Activated CD4-positive, alpha-beta T cell treated with anti-CD3 and anti-CD28 coated beads for 1 hour (primary cell): ENCODE measurements at places on chromosomes 5 and 9.

GRCh38 chr5:140106805-140107311, 7.1 kb upstream of the PURA start:
- DNase-seq: no peak

DNA sequence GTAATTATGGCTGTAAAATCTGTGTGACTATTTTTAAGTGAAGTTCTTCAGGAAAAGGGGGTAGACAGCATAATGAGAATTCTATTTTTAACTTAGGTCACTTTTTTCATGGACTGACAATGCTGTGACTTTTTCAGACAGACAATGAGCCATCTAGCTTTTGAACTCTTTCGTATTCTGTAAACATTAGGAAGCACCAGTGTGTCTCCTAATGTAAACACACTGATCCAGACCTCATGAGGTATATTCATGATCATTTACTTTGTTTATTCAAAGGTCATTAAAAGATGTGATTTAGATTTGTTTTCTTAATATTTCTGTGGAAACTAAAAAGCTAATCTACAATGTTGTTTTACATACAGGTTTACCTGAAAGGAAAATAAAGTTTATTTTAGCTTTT, 352.6 kb downstream of the ADGRV1 start:
- no peak for DNase-seq

- DNase-seq: no peak
These were observed 23.1 kb downstream of the ANP32B start for GRCh38 chr9:98006127-98006796.

DNA sequence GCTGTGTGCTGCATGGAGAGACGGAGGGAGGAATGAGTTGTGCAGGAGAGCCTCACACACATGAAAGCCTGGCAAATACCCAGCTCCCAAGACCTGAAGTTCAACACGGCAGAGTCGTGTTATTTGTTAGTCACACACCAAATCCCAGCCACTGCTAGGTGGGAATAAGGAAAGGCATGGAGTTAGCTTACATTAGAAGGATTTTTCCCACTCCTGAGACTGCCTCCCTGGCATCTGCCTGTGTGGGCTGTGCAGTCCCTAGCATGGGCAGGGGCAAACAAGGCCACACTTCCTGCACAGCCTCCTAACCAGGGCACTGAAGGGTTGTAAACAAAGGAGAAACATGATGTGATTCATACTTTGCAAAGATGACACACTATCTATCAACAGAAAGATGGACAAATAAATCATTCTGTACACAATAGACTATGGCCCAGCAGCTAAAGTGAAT, 306.8 kb downstream of the SPOCK1 start:
- DNase-seq: no peak

- DNase-seq: no peak
These were observed 43.1 kb upstream of the SLC2A8 start for GRCh38 chr9:127353882-127354281.

- no peak for DNase-seq
These were observed 595.2 kb upstream of the ARRDC3 start for GRCh38 chr5:91978221-91978882.

- DNase-seq: peak; percentile 37
These were observed 296.8 kb downstream of the PARP8 start for GRCh38 chr5:50962934-50963872.

GRCh38 chr5:159906943-159907342, 9.3 kb upstream of the ADRA1B start:
- DNase-seq: no peak

DNA sequence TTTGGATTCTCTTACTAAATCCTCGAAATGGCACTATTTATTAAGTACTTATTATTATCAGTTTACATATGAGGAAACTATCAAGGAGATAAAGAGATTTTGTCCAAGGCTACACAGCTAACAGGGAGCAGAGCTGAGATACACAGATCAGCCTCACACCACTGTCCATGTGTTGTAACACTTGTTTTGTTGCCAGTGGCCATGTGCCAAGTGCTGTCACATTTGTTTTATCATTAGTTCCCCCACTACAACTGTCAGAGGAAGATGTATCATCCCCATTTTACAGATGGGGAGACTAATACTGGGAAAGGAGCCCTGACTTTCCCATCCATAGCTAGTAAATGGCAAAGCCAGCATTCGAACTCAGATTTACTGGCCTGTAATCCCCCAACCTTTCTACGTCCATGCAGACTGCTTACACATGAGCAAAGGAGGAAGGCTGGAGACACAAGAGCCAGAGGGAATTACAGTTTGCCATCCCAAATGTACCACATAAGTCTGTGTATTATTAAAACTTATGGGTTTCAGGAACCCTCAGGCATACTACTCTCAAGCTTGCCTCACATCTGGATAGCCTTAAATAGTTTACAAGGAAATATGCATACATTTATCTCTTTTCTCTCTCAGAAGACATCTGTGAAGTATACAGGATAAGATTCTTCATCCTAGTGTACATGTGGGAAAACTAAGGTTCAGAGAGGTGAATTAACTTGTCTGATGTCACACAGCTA, 25.1 kb downstream of the PAPPA start:
- DNase-seq: no peak

DNA sequence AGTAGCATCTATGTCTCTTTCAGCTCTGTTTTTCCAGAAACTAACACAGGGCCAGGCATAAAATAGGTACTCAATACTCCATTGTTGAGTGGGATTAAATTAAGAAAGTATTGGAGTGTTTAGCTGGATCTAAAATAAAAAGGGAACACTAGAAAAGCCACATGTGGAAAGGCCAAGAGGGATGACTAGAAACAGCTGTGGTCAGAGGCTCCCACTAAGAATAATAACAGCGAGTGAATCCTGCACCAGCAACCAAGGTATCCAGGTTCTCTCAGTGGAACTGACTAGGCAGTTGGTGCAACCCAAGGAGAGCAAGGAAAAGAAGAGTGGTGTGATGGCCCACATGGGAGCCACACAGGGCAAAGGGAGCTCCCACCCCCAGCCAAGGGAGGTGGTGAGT, 31.5 kb upstream of the RGMB start:
- no peak for DNase-seq

DNA sequence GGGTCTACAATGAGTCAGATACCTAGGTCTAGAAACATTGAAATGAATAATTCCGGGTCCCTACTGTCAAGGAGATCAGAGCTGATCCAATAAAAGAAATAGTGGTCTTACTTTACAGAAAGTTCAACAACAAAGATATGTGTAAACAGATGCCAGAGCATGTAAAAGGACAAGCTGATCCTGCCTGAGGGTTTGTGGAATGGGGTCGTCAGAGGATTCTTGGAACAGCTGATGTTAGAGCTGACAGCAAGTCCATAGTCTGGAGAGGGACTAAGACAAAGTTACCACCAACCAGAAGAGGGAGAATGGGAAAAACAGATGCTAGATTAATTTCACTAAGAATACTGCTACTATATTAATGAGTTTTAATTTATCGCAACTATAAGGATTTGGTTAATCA, 71.5 kb downstream of the FREM1 start:
- no peak for DNase-seq

- no peak for DNase-seq
These were observed 30.3 kb upstream of the PUM3 start for GRCh38 chr9:2874001-2874750.

- DNase-seq: no peak
These were observed 143.4 kb downstream of the GDNF start for GRCh38 chr5:37696190-37697021.

DNA sequence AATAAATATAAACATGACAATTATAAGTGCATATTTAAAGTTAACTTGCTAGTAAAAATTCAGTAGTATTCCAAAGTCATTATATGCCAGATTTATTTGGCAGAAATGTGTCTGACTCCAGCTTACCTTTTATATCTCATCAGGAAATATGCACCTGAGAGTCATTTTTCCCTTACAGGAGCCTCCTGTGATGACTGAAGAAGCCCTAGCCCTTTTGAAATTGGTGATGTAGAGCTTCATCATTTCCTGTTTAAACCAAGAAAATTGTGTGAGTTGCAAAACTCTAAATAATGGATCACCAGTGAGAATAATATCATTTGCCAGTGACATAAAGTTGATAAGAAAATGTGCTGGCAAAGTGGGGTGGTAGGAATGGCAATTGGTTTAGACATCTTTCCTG, 42.1 kb upstream of the CTNND2 start:
- DNase-seq: no peak

GRCh38 chr5:170484847-170485615, 18.8 kb upstream of the KCNIP1 start:
- DNase-seq: no peak

- DNase-seq: no peak
These were observed 208.9 kb downstream of the HSPA4 start for GRCh38 chr5:133260715-133261114.

DNA sequence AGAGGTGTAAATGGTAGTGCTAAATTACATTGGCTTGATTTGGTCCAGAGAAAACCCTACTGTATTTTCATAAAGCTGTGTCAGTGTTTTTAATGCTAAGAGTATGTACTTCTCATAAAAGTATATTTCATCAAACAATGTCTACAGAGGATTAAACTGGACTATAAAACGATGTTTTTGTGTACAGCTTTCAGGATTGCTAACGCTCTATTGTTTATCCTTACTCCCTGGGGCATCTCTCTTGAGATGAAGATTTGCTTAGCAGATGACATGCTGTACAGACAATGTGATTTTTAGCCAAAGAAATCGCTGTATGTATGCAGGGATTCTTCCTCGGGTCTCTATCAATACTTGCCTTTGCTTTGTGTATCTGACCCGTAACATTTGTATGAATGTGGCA, 216.0 kb downstream of the FBXL7 start:
- DNase-seq: no peak

DNA sequence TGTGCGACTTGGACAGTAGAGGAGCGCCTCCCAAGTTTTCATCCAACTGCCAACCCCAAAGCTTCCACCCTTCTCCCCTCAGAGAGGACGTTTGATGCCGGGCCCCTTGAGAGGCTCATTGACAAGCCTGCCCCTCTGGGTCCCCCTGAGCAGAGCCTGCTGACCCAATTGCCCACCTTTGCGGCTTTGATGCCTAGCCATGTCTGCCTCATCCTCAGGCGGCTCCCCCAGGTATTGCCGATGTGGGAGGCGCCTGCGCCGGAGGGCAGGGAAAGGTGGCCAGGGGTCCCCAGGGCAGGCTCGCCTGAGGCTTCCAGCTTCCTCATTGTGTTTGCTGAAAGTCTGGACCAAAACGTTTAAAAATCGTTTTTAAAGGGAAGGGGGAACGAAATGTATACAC, 1.4 kb downstream of the ODF2 start:
- no peak for DNase-seq

- DNase-seq: no peak
These were observed 13.8 kb upstream of the CCDC69 start for GRCh38 chr5:151237685-151238084.

DNA sequence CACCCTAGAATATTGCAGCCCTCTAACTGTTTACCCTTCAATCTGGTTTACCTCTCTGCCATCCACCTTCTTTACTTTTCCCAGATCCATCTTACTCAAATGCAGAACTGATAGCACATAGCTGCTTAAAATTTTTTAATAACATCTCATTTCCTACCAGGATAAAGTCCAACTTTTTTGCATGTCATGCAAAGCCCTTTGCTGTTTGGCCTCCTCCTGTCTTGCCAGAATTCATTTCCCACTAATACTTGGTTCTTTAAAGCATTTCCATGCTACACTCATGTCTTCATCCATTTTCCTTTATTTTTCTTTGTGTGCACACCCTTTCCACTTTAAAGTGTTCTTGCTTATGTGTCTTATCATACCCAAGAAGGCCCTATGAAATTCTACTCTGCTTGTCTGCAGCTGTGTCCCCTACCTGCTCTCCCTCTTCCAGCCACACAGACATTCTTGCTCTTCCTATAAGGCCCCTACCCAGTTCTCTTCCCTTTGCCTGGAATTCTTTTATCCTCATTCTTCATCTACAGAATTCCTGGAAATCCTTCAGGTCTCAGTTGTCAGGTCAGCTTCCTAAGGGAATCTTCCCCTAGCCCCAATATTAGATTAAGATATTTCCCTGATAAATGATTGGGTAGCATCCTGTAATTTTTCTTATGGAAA, 50.3 kb downstream of the TLE4 start:
- no peak for DNase-seq

- no peak for DNase-seq
These were observed 41.6 kb upstream of the SARDH start for GRCh38 chr9:133779516-133780403.

GRCh38 chr5:90056911-90057705, 352.4 kb downstream of the CETN3 start:
- DNase-seq: no peak

DNA sequence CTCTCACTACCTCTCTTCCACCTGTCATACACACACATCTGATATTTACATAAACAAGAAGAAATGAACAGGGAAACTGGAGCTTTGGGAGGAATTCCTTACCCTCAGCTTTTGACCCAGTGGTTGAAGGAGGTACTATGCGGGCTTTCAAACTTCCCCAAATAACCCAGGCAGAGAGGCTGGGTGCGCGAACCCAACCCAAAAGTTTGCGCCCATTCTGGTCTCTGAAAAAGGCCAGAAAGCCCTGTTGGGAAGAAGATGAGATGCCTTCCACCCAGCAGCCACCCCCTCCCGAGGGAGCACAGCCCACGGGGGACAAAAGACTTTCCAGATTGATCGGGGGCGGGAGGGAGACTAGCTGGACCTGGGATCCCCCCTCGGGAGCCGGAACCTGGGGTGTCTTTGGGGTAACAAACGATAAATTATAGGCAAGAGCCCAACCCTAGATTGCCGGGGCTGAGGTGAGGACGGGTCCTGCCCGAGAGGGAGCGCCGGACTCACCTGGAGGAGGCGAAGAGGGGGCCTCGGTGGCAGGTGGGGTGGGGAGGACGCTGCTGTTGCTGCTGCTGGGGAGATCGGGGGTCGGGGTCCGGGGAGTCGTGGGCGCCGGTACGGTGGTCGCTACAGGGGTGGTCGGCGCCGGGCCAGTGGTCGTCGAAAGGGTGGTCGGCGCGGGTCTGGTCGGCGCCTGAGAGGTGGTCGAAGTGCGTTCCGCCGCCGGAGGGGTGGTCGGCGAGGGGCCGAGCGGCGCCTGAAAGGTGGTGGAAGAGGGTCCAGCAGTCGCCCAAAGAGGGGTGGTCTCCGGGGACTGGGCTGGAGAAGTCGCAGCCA, 798 bp downstream of the MEGF9 start:
- DNase-seq: no peak

GRCh38 chr5:33631786-33632185, 191.0 kb downstream of the TARS1 start:
- DNase-seq: no peak

DNA sequence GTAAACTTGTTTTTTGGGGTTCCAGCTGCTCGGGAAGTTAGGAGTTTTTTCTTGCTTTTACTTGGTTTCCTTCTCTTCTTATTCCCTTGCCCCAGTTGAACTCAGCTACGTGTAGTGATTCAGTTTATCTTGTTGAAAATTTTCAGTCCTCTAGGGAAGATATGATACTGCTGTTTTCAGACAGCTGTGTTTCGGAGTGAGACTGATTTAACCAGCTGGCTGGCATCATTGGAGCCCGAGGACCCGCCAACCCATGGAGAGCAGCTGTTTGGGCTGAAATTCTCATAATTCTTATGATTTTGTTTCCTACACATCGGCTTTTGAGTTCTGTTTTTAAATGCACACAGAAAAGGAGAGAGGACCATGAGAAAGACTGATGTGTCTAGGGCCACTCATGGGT, 271.5 kb downstream of the NR3C1 start:
- no peak for DNase-seq

GRCh38 chr5:112697322-112697721, 40.4 kb upstream of the APC start:
- no peak for DNase-seq

GRCh38 chr5:142432961-142433360, 108.1 kb upstream of the SPRY4 start:
- peak; percentile 22 for DNase-seq
